ENCODE measurements at places on chromosomes 1 and 21.

- DNase-seq, result no peak
Observed at GRCh38 chr1:231147896-231148295, 14.0 kb upstream of the TRIM67 start.

- DNase-seq, result no peak
Observed at GRCh38 chr21:20187028-20187427, 811.2 kb upstream of the NCAM2 start.

DNA sequence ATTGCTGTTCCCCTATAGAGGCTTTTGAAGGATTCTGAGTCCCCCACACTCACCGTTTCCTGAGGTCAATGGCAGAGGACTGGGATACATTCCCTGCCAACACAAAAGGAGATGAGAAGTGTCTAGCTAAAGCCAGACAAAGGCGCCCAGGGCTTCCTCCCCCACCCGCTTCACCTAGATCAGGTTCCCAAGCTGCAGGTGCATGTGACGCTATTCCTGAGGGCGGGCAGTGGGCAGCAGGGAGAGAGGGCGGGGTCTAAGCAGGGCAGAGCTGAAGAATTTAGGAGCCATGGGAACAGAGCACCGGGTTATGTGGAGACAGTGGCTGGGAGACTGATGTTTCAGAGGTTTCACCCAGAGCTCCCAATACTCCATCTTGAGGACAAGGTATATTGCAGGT is 6.0 kb upstream of the ARHGEF2 start:
- no peak for DNase-seq

GRCh38 chr21:41945982-41946381 is 7.8 kb downstream of the C2CD2 start:
- no peak for DNase-seq

DNA sequence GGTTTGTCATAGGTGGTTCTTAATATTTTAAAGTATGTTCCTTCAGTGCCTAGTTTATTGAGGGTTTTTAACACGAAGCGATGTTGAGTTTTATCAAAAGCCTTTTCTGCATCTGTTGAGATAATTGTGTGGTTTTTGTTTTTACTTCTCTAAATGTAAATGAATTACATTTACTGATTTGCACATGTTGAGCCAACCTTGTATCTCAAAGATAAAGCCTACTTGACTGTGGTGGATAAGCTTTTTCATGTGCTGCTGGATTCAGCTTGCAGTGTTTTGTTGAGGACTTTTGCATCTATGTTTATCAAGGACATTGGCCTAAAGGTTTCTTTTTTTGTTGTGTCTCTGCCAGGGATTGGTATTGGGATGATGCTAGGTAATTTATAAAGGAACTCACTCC is 142.5 kb downstream of the PRDM2 start:
- no peak for DNase-seq

DNA sequence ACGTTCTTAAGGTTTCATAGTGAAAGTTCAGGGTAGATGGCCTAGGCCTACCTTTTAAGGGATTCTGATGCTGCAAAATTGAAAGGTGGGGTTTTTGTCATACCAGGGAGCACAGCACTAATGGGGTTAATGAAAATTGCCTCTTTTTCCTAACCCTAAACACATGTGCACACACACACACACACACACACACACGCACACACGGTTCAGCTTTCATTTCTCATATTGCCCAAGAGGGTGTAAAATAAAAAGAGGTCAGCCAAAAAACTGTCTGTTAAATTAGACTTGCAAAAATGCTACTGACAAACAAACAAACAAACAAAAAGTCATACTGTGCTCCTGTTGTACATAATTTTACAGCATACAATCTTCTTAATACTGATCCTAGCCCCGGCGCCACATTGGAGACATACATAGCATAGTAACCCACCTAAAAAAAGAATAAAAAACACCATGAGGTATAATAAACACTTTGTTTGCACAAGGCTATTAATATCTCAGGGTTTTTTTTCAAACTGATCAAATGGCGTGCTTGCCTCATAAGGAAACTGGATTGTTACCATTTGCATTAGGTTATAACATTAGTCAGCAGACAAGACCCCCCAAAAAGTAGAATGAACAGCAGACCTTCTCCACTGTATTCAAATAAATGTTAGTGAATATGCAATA is 69.1 kb downstream of the TGFB2 start:
- no peak for DNase-seq

DNA sequence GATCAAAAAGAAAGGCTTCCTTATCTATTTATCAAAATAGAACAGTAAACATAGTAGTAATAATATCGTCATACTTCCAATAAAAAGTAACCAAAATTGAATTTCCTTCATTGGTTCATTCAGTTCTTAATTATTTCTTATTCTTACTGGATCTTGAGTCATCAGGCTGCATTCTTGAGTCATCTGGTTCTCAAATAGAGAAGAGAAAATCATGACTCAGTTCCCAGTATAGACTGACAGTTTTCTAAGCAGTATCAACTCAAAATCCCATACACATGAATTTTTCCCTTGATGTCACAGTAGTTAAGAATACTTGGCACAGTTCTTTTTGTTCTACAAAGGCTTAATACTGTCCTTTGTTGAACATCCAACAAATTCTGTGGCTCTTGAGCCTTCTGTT is 626.9 kb upstream of the ADGRL4 start:
- no peak for DNase-seq

DNA sequence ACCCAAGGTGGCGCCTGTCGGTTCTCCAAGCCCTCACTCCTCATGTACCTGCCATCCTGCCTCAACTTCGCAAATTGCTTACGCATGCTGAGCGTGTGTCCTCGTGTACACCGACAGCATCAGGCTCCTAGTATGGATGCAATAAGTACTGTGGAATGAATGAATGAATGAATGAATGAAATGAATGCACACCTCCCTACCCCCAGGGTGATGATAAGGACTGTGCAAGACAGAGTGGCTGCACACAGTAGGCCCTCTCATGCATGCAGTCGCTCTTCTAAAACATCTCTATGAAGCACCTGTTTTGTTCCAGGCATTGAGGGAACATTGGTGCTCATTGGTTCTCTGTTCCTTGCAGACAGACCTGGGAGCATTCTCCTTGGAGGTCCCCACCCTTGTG is 49.8 kb upstream of the H6PD start:
- no peak for DNase-seq

- no peak for DNase-seq
Observed at GRCh38 chr1:183721041-183721440, 67.9 kb upstream of the APOBEC4 start.

DNA sequence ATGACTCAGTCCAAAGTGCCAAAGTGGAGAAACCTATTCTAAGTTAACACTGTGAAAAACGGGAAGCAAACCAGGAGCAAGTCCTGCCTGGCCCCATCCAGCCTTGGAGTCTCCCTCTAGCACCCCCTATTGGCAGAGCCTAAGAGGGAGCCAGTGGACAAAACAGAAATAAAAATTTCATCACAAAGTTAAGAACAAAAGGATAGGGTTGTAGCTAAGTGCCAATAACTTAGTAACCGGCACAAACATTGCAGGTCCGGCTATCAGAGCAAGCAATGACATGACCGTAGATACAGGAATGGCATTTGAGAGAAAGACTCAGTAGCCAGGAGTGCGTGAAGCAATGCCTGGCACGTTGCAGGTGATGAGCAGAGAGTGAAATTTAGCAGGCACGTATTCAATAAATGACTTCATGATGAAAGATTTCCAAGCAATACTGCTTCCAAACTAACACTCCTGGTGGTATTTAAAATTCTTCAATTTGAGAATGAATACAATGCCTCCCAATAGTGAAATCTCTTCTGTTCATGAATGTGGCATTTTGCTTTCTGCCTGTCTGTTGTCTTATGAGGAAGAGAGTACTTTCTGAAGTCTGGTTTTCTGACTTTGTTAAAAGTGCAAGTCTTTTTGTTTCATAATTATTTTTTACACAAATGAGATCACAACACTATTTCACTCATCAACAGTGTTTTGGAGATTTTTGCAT is 391.0 kb downstream of the OMA1 start:
- no peak for DNase-seq

DNA sequence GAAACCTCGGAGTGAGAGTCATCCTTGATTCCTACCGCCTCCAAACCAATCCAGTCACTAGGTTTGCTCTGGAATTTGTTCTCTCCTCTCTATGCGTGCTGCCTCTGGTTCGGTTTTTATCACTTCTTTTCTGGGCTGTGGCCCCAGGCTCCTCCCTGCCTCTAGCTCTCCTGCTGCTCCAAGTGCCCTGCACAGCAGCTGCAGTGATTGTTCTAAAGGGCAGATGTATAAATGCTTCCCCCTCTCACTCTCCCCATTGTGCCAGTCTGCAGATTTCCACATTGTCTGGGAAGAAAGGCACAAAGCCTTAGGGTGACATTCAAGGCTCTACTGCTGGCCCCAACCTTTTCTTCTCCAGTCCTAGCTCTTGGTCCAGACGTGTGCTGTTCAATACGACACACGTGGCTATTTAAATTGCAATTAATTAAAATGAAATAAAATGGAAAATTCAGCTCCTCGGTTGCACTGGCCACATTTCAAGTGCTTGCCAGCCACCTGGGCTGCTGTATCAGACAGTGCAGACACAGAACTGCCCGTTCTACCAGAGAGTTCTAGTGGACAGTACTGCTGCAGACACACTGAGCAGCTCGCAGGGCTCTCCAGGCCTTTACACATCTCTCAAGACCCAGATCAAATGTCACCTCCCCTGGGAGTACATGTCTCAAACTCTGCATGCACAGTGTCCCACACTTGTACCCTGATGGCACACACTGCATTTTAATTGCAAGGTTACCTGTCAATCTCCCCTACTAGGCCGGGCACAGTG is 12.4 kb downstream of the TRIM62 start:
- no peak for DNase-seq

GRCh38 chr1:64387389-64388285 is 82.3 kb upstream of the CACHD1 start:
- peak; percentile 4 for DNase-seq

- DNase-seq, result peak; percentile 95
Observed at GRCh38 chr1:63920154-63921117, 146.6 kb downstream of the ROR1 start.

DNA sequence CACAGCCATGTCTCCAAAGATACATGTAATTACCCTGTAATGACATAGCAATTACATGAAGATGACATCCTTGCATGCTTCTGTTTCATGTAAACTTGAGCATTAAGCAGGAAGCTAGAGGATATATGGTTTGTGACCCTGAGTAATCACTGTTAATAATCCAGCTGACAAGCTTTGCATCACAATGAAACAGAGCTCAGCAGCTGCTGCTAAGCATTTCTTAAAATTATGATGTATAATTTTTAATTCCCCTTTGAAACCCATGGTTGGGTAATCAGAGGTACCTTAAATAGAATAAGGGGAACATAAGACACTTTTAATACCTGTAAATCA is 293.5 kb downstream of the NTNG1 start:
- DNase-seq, result no peak

- peak; percentile 7 for DNase-seq
Observed at GRCh38 chr1:182299728-182300616, 91.6 kb downstream of the GLUL start.

DNA sequence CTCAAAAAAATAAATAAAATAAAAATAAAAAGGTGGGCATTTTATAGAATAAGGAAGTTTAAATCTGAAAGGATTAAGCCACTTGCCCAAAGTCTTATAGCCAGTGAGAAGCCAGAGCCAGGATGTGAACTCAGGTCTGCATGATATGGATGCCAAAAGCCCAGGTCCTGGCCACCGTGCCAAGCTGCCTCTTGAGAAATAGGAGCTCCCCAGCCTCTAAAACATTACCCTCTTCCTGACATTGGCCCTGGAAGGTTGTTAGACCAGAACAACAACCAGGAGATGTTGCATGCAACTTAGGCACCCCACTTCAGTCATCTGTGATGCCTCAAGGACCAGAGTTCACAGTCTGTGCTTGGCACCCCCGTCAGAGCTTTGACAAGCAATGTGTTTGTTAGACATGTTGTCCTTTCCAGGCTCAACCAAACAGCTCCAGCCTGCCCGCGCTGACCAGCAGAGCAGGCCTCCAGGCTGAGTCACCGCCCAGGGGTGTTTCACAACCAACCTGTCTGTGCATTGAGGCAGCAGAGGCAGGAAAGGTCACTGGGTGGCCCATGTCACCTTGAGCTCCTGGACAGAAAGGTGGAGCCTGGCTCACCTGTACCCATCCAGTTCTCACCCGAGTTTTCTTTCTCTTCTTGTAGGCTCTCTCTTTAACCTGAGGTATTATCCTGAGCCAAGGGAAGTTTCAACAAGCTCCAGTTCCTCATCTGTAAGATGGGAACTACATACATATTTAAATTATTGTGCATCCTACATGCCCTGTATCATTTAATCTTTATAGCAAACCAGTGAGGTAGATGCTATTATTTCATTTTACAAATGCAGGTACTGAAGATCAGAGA is 14.9 kb upstream of the MED18 start:
- DNase-seq, result no peak

GRCh38 chr1:227869279-227869842 is 53.9 kb downstream of the PRSS38 start:
- DNase-seq, result no peak

- no peak for DNase-seq
Observed at GRCh38 chr1:206538086-206538770, 30.9 kb downstream of the RASSF5 start.

GRCh38 chr1:246181241-246181640 is 325.8 kb downstream of the SMYD3 start:
- no peak for DNase-seq

- DNase-seq, result no peak
Observed at GRCh38 chr1:43831851-43832250, 101.8 kb upstream of the ARTN start.

DNA sequence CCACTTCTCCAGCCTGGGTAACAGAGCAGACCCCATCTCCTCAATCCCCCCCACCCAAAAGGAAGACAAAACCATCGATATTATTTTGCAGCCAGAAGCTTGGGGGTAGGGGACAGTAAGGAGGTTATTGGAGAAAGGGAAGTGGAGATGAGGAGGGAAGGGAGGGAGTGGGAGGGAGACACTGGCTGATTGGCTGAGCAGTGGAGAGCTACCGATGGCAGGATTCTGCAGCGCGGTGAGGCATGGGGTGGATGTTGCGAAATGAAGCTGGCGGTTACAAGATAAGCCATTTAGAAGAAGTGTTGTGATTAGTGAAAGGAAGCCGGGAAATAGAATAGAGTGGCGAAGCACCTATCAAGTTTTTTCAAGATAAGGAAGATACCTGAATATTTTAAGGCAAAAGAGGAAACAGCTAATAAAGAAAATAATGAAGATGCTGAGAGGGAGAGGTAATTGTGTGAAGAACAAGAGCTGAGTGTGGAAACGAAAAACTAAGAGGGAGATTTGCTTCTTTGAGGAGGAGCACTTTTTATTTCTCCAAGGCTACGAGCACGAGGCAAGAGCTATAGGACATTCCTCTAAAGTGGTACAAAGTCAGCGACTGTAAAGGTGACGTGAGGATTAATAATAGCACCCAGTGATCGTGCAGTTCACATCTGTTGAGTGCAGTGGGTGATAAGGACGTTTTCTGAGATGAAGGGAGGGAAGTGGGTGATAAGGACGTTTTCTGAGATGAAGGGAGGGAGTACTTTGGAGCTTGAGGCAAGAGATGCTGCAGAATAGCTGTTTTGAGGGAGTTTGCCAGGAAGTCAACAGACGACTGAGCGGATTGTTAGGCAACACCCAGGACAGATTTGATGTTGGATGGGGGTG is 103.2 kb upstream of the KIF26B start:
- DNase-seq, result no peak

All from AG09309 (cell line).